Bronchial smooth muscle cell (primary cell): ENCODE measurements at places on chromosomes 16 and 17. TPM values are rescaled to one million over a fixed set of nuclear protein-coding genes. Genes with fewer than 3 reads are reported as not detected.

WDR81 gene
- total RNA-seq: 27.6 and 34.3 TPM in 2 replicates

TBC1D26 gene
- total RNA-seq: under 0.01 and 0.09 TPM in 2 replicates

EFTUD2 gene
- 68.9 and 75.3 TPM in 2 replicates for total RNA-seq

SLC5A11 gene
- total RNA-seq: not detected in 2 replicates

ZNRF1 gene
- 8.7 and 14.9 TPM in 2 replicates for total RNA-seq

CCL11 gene
- 0.52 TPM in 1 of 2 replicates, not detected in the other for total RNA-seq
